ENCODE measurements at places on chromosomes 12 and 14.

DNA sequence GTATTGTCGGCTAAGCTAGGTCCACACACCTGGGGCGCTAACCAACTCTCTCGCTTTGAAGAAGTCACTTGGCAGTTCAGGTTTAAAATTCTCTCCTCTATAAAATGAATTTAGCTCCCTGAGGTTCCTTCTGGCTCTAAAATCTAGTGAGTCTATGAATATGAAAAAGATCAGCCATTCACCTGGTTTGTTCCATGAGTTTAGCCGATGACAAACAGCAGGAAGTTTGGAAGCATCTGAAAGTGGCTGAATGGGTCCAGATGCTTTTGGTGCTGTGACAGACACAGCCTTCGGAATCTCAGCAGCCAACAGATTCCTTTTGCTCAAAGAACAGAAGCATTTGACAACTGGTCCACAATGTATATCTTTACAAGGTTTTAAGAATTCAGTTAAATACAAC, 73.4 kb upstream of the FOXN3 start:
- no peak for DNase-seq

GRCh38 chr12:122870867-122871664, 24.9 kb downstream of the VPS37B start:
- DNase-seq: no peak

DNA sequence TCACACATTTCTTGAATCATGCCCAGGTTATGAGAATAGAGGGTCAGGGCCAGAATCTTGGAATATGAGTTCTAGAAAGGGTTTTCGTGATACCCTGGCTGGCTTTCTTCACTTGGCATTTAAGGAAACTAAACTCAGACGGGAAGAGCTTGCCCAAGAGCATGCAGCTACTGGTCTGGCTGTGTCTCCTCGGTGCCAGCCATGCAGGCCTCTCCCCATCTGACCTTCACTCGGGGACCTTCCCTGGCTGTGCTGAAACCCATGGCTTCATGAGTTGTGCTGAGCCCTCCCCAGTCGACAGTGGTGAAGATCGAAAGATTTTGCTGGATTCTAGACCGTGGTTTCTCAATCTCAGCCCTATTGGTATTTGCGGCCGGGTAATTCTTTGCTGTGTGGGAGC, 38.0 kb downstream of the FOXN3 start:
- DNase-seq: no peak

DNA sequence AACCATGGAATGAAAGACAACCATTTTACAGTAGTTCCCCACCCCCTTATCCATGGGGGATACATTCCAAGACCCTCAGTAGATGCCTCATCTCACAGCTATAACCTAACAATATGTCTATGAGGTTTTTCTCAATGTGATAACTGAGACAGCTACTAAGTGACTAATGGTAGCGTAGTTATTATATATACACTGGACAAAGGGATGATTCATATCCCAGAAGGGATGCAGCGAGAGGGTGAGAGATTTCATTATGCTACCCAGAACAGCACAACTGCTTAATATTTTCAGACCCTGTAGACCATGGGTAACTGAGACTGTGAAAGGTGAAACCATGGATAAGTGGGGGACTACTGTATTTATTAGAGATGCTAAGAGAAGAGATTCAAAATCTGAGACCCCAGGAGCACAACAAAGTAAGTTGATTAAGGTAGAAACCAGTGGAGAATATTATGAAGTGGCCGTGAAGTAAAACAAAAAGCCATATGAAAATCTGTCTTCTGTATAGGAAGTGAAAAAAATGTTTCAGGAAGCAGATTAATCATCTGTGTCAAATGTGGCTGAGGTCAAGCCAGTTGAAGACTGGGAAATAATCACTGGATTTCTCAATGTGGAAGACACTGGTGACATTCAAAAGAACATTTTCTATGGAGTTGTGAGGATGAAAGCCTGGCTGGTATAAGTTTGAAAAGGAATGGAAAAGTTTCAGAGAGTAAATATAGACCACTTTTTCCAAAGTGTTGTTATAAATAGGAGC, 77.2 kb downstream of the RPL10L start:
- DNase-seq: no peak

- DNase-seq: no peak
Measured at GRCh38 chr14:93535537-93535936, 104.8 kb downstream of the UNC79 start.

- DNase-seq: peak; percentile 39
Measured at GRCh38 chr12:95385246-95386035, 88.5 kb upstream of the METAP2 start.

DNA sequence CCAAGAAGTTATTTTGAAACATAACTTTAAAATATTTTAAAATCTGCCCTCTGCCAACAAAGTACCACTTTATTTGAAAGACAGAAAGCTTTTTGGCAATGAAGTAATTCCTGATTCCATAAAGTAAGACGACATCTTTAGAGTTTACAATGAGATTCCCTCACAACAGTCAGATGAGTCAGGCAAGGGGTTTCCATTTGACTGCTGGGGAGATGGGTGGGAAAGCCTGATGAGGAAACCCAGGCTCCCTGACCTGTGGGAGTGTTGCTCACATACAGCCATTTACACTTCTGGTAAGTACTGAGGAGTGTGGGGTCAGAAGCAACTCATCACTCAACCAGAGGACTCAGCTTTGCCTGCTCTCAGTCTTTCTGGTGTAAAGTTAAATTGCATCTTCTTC, 10.2 kb downstream of the KITLG start:
- no peak for DNase-seq

DNA sequence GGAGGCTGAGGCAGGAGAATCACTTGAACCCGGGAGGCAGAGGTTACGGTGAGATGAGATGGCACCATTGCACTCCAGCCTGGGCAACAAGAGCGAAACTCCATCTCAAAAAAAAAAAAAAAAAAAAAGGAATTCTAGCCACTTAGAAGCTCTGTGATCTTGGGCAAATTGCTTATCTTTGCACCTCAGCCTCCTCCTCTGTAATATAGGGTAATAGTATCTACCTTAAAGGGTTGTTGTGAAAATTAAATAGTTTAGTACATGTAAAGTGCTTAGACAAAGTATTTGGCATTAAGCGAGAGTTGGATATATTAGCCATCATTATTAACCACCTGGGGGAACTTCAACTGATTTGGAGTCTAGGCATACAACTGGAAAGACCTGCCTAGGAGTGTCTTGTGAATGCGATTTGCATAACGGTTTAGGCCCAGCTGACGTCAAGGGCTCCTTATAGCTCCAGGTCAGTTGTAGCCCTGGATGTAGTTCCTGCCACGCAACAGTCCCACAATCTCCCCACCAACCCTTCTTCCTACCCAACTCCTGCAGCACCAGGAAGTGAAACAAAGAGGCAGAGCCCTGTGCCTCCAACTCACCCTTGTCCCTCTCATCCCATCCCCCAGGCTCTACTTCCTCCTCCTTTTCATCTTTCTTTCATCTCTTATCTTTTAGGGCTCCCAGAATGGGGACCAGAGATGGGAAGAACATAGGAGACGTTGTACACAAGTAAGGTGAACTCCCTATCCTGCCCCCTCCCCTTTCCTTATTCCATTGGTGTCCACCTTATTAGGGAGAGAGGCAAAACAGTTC, 2.1 kb upstream of the IL23A start:
- no peak for DNase-seq

All from psoas muscle (tissue), 8 donors.